Activated CD4-positive, alpha-beta T cell treated with anti-CD3 and anti-CD28 coated beads, Interleukin-2, amount 50 U/mL, for 24 hours (primary cell): ENCODE measurements at places on chromosomes 6 and 20.

DNA sequence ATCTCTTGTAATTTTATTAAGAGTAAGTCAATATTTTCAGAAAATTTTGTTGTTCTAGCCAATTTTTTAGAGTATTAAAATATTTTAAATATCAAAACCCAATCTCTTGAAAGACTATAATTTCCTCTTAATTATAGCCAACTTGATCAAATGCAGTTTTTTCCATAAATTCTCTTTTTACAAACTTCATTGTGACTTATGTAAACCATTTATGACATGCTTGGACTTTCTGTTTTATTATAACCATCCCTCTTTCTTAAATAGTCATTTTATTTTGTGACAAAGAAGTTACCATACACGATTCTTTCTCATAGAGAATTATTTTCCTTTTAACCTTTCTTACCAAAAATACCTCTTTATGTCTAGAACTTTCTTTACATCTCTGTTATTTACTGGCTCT lies 1075.5 kb downstream of the KHDRBS2 start:
- DNase-seq: no peak

DNA sequence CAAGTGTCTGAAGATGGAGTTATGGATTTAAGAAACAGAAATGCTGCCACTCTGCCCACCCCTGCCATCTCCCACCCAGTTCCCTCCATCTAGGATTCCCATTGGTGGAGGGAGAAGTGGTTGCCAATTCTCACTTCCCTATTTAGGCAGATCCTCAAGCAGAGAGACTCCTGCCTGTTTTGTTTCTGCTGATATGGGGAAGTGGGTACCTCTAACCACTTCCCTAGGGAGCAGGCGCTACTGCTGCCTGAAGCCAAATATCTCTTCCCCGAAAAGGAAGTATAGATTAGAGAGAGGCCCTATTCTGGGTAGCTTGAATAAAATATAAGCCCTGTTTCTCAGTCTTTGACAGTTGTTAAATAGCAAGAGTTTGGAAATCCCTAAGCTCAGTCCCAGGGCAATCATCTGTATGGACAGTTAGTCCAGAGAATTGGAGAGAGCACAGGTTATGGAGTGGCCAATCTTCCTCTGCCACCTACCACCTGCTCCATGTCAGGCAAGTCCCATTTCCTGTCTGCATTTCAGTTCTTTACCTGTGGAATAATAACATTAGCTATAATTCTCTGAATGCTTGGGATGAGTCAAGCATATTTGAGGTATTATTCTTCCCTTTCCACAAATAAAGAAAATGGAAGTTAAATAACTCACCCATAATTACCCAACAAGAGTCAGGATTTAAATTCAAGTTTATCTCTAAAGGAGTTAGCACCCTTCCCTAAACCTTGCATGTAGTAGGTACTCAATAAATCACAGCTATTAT lies 2.6 kb upstream of the ADGB start:
- DNase-seq: no peak

DNA sequence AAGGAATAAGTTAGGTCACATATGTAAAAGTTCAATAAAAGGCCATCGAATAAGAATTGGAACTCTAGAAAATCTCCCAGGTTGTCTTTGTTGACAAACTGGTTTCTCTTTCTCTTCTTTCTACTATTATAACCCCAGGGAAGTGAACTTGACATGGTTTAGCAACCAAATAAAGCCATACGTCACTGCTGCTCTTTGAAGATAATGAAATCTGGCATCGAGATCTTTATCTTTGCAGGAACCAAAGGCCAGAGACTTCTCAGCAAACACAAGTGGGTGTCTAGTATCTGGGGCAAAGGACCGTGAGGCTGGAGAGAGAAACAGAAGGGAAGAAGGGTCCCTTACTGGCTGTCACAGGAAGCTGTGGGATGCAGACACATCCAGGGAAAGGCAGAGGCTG lies 286.7 kb upstream of the CDYL start:
- no peak for DNase-seq

DNA sequence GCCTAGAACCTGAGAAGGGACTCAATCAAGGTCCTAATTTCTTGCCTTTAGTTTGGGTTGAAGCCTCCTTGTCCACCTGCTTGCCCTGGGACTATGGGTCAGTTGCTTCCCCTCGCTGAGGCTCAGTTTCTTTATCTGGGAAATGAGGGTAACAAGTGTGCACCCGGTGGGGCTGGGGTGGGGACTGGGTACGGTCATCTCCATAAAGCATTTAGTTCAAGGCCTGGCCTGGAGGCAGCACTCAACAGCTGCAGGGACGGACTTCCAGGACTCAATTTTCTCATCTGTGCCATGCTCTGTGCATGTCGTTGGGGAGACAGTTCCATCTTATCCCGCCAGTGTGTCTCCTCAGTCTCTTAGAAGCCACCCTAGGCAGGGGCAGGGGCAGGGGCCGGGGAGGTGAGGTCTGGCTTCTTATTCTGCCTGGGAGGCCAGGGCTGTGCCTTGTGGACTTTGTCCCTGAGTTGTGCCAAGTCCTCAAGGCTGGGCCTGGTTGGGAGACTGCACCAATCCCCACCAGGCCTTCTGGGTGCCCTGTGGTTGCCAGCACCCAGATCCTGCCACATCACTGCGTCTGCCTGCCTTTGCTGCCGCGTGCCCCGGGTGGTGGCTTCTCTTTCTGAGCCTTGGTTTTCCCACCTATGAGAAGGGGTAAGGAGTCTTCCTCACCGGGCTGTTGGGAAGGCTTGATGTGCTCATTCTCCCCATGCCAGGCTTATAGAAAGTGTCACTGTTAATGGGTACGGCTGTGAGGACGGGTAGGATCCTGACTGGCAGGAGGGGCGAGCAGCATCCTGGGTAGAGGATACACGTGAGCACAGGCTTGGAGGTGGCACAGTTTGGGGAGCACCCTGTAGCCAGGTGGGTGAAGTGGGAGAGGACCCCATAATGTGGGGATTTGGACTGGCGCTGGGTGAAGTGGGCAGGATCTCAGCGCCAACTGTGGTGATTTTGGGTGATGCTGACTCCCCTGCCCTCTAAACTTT lies 8.6 kb downstream of the SRC start:
- no peak for DNase-seq

DNA sequence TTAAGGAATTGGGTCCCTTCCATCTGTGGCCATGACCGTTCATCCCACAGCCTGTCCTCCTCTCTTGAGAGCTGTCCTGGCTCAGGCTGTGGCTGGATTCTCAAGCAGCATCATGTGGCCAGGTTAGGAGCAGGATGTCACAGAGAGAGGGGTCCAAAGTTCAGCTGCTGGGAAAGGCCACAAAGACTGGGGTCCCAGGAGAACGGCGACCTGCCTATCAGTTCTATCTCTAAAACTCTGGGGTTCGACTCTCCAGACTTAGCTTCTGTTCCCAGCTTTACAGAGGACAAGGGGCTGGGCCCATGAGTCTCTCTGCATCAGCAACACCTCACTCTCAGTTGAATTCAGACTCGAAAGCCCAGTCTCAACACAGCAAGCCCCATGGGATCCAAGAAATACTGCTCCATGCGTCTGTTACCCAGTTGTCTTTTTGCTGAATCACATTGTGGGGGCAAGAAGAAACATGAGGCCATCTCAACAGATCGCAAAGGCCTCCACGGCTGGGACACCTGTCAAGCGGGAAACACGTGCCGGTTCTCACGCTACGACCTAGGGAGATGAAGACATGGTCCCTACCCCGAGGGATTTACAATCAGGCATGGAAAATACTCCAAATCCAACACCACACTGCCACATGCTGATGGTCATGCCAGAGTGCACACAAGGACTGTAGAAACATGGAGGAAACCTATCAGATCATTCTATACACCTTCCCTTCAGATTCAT lies 95.4 kb downstream of the SLC22A23 start:
- no peak for DNase-seq

DNA sequence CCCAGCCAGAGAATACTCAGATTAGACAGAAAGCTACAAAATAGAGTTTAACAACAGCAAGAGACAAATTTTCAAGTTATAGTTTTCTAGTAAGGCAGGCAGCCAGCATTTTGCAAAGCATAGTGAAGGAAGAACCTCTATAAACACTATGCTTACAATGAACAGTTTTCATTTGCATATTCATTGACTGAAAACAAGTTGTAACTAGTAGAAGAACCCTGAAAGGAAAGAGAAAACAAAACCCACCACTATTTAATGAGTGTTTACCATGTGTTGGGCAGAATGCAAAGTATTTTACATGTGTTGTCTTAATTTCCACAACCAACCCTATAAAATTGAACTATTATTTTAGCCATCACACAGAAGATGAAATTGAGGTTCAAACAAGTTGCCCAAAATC lies 196.1 kb downstream of the UBE3D start:
- no peak for DNase-seq

- DNase-seq: no peak
Observed at GRCh38 chr20:23034721-23035671, at the start of gene SSTR4. SSTR4 (plus strand) TSS chr20:23035312; CDS start chr20:23035484, 172 bp downstream.

DNA sequence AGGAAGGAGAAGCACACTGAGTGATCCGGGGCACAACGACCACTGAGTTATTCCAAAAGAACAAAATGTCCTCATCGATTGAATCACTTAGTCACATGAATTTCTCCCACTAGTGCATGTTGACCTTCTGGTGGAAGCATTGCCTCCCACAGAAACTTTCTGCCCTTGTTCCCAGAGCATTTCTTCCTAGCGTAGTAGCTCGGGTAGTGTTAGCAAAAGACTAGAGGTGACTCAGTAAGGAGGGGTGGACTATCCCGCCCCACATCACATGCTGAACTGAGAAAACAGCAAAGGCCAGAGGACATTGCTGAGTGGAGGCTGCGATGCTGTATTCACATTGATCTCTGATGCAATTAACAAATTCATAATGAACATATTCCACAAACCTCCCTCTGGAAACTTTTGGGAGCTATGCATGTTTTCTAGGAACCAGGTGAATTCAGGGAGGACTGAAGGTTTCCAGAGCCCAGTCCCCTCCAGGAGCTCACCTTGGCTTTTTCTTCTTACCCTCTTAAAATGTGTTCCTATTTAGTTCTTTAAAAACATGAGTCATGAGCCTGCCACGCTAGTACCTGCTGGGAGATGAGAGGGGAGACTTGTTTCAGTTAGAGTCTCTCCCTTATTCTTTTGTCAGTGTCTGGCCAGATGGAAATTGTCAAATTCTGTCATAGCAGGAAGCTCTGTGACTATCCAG lies 507.9 kb downstream of the CDH26 start:
- no peak for DNase-seq

DNA sequence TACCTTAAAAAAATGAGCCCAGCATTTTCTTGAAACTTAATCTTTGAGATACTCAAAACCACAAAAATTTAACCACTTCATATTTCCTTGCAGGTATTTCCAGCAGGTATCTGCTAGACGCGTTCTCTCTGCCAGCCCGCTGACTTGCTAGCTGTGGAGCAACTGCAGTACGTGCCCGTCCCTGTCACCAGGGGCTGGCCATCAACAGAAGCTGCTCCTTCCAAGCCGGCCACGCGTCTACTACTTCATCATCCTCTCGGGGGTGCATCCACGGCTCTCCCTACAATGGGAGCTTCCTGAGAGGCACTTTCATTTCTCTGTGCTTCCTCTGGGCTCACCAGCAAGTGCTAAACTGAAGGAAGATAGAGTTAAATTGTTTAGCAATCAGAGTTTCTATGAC lies 132.4 kb downstream of the DTNBP1 start:
- DNase-seq: no peak

DNA sequence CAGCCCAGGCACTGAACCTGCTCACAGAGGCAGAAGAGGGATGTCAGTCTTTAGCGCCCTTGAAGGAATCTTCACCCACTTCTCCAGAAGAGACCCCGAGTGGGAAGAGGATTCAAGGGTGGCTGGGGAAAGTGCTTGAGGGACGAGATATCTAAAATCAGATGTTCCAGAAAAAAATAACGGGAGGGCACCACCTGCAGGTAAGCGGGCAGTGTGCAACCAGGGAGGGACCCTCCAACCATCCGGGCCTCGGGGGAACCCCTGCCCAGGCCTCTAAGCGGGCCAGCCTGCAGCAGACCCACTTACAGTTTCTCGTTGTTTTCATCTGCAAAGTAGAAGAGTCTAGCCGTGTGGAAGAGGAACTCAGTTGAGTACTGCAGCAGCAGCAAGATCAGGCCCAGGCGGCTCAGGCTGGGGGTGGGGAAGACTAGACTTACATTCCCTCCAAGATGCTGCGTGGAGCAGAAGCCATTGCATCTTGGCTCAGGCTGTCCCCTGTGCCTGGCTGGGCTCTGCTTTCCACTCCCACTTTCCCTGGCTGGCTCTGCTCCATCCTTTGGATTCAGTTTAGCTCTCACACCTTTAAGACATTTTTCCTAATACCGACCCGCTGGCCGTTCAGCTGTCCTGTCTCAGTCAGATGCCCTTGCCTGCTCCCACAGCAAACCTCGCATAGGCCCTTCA lies 71.0 kb downstream of the TRAM2 start:
- DNase-seq: no peak

DNA sequence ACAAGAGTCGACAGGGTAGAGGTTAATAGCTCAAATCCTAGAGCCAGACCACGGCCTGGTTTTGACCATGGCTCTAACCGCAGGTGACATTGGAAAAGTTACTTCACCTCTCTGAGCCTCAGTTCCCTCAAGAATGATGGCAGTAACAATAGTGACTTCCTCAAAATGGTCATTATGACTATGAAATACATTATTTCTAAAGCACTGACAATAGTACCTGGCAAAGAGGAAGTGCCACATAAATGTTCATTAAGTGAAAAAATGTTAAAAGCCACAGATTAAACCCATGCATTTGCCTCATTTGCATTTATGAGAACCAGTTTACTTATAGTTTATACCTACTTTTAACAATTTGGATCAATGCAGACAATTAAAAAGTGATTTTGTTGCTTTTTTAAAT lies 12.3 kb downstream of the BTBD3 start:
- DNase-seq: no peak

GRCh38 chr6:85453052-85453451 lies 3.2 kb downstream of the NT5E start:
- DNase-seq: no peak

DNA sequence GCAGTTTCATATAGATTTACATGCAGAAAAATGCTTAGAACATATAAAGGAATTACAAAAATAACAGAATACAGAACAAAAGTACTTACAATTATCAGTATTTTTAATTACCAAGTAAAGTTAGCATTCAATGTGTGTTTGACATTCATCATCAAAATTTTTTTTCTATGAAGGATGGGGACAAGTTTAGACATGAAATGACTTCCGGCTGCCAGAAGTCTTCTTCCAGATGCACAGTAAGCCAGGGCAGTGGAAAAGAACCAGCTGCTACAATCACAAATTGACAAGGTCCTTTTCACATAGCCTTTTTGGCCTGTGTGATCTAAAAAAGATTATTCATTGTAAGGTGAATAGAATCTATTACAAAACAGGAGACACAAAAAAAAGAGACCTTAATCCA lies 73.8 kb downstream of the HUS1B start:
- DNase-seq: no peak

GRCh38 chr20:1667502-1668085 lies 10.0 kb upstream of the SIRPG start:
- no peak for DNase-seq

DNA sequence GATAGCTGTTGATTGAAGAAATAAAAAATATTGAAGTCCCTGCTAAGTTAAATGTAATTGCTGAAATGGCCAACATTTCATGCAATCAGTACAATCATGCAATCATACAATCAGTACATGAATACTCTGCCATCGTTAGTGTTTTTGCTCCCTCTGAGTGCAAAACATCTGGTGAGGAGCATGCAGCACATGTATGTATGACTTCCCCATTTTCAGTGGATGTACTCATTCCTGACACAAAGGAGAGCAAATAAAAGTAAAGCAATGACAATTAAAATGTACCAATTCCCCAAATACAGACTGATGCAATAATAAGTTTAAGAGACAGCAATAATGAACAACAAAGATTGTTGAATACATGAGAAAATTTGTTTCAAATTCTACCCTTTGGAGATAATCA lies 140.7 kb downstream of the PLCB1 start:
- no peak for DNase-seq
